ENCODE measurements at places on chromosomes 13 and 19. TPM values are rescaled to one million over a fixed set of nuclear protein-coding genes. Genes with fewer than 3 reads are reported as not detected.
A peak's percentile ranks its signal among the peaks of the same experiment; 100 is the strongest.

The NCAN gene
- polyA plus RNA-seq: 0.09 TPM

The CAPN12 gene
- polyA plus RNA-seq: 17.4 TPM

GRCh38 chr13:99174533-99175100, 26.0 kb upstream of the UBAC2 start:
- no peak for DNase-seq

GRCh38 chr19:13505761-13506470, 363 bp downstream of the CACNA1A start:
- peak; percentile 4 for DNase-seq

DNA sequence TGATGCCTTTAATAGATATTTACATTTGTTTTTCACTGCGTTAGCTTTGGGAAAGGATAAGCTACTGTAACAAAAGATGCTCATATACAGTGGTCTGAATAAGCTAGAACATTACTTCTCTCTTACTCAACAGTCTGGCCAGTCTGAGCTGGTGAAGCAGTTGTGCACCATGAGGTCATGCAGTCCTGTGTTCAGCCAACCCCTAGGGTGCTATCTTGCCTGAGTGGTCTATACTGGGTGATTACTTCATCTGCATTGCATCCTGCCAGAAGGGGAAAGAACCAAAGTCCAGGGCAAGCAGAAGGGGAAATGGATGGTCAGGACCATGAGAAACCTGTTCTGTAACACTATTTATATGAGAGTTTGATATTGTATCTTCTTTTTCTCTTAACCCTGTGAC, 31.5 kb downstream of the ERCC5 start:
- no peak for DNase-seq

DNA sequence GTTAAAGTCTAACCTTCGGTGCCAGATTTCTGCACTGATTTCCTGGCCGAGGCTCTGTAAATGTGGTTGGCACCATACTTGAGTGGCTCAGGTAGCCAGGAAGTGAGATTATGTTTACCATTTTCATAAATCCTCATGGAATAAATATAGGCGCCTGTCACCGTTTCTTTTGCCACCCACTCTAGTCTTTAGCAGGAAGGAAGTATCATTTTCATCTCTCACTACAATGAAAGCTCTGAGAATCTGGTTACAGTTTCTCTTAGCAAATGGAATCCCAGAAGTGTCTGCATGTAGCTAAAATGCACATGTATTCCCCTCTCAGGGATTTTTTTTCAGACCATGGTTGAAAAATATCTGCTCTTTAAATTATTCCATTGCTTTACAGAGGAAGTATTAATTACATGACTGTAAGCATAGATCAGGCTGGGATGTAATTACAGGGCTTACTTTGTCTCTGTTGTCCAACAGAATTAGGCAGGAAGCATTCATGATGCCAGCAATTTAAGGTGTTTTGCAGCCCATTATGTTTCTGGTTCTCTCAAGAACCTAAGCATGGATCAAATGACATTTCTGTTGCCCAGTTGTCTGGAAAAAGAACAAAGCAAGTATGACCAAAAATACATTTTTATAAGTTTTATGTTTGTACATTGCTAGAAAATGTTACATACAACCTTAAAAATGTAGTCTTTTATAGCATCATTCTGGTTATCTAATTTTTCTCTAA, 221.7 kb upstream of the SPRY2 start:
- DNase-seq: no peak

GRCh38 chr19:38028913-38029510, 122.0 kb downstream of the SIPA1L3 start:
- DNase-seq: no peak

GRCh38 chr19:10643172-10643967, 10.8 kb upstream of the ILF3 start:
- DNase-seq: no peak

- no peak for DNase-seq
Observed at GRCh38 chr19:50563597-50563996, 4.6 kb downstream of the LRRC4B start.

- DNase-seq: no peak
Observed at GRCh38 chr13:51995677-51996551, 15.3 kb downstream of the ATP7B start.

The MCEMP1 gene
- 0.14 TPM for polyA plus RNA-seq

- DNase-seq: no peak
Observed at GRCh38 chr19:40410030-40410389, 3.2 kb downstream of the PRX start.

GRCh38 chr13:33958964-33959363, 141.0 kb downstream of the RFC3 start:
- no peak for DNase-seq

DNA sequence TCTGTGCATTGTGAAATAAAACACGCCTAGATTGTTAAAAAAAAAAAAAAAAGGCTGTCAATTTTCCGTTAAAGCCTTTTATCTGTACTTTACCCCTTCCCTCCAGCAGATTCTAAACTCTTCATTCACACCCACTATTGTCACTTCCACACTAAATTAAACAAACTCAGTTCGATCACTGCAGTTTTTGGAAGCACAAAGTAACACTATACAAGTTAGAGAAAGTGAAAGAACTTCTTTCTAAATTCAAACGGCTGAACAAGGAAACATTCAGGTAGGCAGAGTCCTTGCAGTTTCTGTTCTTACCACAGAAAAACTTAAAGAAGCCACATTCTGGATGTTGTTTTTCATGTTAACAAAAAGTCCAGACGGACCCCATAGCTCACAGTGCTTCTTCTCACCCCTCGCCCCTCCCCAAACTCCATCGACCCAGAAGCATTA, 27.5 kb upstream of the UBE2L5 start:
- DNase-seq: no peak

The ADAMTSL5 gene
- 1.2 TPM for polyA plus RNA-seq

Measured in renal cortex interstitium (tissue), 15 donors.